Kidney (tissue), 22 donors: ENCODE measurements at places on chromosomes 1 and 21. TPM values are rescaled to one million over a fixed set of nuclear protein-coding genes. Genes with fewer than 3 reads are reported as not detected.

GRCh38 chr21:16537501-16537900 is 807.7 kb downstream of the USP25 start:
- H3K27me3 ChIP-seq = no peaks in the 10 kb centered on the region
- H3K4me1 ChIP-seq = no peaks in the 10 kb centered on the region
- peaks cover 3% of the 10 kb centered on the region for H3K36me3 ChIP-seq
- no peak overlapping the region for H3K4me3 ChIP-seq
- no peak for DNase-seq

GRCh38 chr1:244969355-244970235 is 105.3 kb upstream of the HNRNPU start:
- peak overlapping the region; percentile 99 for H3K27ac ChIP-seq
- DNase-seq = peak; percentile 94
- no peaks in the 10 kb centered on the region for H3K27me3 ChIP-seq
- peaks cover 5% of the 10 kb centered on the region for H3K4me1 ChIP-seq

Gene MAP3K7CL
- 12.7 TPM for total RNA-seq

DNA sequence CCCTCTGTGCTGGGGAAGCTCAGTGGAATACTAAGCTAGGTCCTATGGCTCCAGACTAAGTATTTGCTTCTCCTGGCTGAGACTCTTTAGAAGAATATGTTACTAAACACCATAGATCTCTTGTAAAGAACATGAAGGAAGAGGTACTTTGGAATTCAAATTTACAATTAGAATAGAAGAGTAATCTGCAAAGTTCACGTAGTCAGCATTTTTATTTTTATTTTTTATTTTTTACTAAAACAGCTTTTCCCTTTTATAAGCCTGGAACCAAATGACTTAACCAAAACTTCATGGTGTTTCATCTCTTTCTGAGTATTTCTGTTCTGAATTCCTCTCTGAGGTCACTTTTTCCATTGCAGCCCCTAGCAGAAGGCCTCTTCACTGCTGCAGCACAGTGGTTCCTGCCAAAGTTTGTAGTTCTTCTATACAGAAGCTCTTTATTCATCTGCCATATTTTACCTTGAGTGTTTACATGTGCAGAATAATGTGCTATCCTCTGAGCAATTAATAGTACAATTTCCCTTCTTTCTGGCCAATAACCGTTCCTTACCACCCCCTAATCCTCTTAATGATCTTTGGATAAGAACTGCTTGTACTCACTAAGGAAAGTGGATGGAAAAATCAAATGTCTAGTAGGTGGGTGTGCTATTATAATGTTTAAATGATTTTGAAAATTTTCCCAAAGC is 27.2 kb downstream of the TSEN15 start:
- no peaks in the 10 kb centered on the region for H3K36me3 ChIP-seq
- DNase-seq = peak; percentile 33
- H3K4me1 ChIP-seq = no peaks in the 10 kb centered on the region
- H3K27me3 ChIP-seq = no peaks in the 10 kb centered on the region

Gene CELF3
- total RNA-seq = not detected

DNA sequence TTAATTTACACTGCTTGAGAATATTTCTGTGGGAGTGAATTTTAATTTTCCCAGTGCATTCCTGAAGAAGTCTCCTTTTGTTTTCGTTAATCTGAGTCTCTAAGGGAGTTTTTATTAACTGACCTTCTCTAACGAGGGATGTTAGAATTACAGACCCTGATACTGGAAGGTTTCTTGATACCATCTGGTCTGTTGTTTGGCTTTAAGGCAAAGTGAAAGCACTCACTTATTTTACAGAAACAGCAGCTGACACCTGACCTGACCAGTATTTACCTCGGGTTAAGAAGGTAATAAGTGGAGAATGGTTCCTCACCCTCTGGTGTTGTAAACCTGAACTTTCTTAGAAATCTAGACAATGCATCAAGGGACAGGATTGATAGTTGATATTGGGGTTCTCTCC is 12.4 kb downstream of the CDC14A start:
- H3K27me3 ChIP-seq = no peaks in the 10 kb centered on the region
- H3K27ac ChIP-seq = no peak overlapping the region
- no peak overlapping the region for H3K4me3 ChIP-seq
- DNase-seq = no peak
- H3K4me1 ChIP-seq = no peaks in the 10 kb centered on the region

Gene CD1B
- total RNA-seq = 0.60 TPM

DNA sequence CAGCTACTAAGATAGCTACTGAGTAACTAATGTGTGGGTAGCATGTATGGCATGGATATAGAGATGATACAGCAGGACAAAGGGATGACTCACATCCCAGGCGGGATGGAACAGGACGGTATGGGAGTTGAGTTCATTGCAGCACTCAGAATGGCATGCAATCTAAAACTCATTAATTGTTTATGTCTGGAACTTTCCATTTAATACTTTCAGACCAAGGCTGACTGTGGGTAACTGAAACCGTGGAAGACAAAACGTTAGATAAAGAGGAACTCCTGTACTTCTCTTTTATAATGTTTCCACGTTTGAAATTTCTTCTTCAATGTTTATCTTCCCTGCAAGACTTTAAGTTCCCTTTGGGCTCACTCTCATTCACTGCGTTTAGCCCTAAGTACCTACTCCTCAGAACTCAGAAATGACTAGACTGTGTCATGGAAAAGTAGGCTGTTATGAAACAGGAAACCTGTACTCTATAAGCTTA is 151.9 kb downstream of the MAGI3 start:
- no peaks in the 10 kb centered on the region for H3K36me3 ChIP-seq
- no peaks in the 10 kb centered on the region for H3K4me1 ChIP-seq
- no peak overlapping the region for H3K4me3 ChIP-seq
- DNase-seq = no peak
